Kidney (tissue), 22 donors: ENCODE measurements at places on chromosomes 4 and X. TPM values are rescaled to one million over a fixed set of nuclear protein-coding genes. Genes with fewer than 3 reads are reported as not detected.
A peak's percentile ranks its signal among the peaks of the same experiment; 100 is the strongest.

DNA sequence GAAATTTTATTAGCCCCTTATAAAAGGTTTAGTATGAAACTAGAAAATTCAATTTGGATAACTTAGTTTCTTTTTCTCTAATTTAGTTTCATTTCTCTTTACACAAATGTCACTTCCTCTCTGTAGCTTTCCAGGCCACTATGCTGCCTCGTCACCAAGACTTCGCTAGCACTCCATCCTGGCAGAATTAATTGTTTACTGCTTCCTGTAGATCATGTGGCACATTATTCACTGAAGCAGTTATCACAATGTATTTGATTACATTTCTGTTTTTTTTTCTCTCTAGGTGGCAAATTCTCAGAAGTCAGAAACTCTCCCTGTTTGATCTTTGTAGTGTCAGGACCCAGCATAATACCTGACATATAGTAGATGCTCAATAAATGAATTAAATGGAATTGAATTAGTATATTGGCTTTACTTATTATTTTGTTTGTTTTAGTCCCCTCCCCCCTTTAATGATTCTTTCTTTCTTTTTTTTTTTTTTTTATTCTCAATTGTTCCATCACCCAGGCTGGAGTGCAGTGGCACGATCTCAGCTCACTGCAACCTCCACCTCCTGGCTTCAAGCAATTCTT, 9.3 kb upstream of the SAT1 start:
- no peak overlapping the region for H3K27ac ChIP-seq
- H3K27me3 ChIP-seq, result no peaks in the 10 kb centered on the region
- peaks cover 4% of the 10 kb centered on the region for H3K4me1 ChIP-seq
- H3K4me3 ChIP-seq, result no peak overlapping the region
- DNase-seq, result no peak

Gene ESX1
- total RNA-seq, result not detected

DNA sequence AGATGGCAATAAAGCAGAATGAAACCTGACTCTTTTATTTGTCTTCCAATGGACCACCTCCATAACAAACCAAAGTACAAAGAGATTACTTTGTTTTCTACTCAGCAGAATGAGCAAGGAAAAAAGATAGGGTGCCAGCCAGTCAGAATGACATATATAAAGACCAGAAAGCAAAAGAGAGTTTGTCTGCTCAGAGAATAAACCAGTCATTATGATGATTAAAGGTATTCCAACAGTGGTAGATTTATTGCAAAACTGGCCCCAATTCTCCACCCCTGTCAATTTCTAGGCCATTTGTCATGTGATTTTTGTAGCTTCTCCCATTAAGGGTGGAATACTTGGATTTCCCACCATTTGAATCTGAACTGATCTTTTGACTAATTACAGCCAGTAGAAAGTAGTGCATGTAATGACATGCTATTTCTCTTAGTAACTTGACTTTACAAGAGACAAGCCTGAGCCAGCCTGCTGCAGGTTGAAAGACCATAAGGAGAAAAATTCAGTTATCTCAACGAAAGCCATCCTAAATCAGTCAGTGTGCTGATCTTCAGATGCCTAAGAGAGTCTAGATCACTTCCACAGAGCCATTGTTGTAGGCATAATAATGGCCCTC, 203.1 kb downstream of the EPHA5 start:
- no peaks in the 10 kb centered on the region for H3K4me1 ChIP-seq
- no peak overlapping the region for H3K27ac ChIP-seq
- DNase-seq, result no peak
- no peaks in the 10 kb centered on the region for H3K27me3 ChIP-seq
- H3K36me3 ChIP-seq, result no peaks in the 10 kb centered on the region
- H3K4me3 ChIP-seq, result no peak overlapping the region

DNA sequence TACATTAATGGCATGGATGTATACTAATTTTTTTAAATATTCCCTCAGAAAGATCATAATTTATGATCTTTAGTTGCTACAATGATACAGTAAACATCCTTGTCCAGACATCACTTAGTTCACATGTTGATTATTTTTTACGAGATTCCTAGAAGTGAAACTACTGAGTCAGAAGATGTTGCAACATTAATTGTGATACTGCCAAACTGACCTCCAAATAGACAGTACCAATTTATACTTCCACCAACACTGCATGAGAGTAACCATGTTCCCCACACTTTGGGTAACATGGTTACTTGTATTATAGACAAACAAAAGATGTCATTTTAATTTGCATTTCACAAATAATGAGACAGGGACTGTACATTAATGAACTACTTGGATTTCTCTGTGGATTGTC, 19.6 kb downstream of the RCHY1 start:
- DNase-seq, result no peak
- H3K36me3 ChIP-seq, result peaks cover 7% of the 10 kb centered on the region
- H3K4me3 ChIP-seq, result no peak overlapping the region
- H3K27me3 ChIP-seq, result no peaks in the 10 kb centered on the region
- no peak overlapping the region for H3K27ac ChIP-seq

DNA sequence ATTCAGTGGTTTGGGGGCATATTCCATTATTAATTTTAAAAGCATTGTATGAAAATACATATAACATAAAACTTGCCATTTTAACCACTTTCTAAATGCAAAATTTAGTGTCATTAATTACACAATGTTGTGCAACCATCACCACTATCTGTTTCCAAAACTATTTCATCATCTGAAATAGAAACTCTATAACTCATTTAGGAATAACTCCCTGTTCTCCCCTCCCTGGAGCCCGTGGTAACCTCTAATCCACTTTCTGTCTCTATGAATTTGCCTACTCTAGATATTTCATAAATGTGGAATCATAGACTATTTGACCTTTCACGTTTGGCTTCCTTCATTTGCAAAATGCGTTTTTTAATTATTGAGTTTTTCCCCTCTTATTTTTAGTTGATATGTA, 101.4 kb upstream of the GPC4 start:
- no peaks in the 10 kb centered on the region for H3K36me3 ChIP-seq
- H3K27me3 ChIP-seq, result no peaks in the 10 kb centered on the region
- no peak for DNase-seq
- H3K27ac ChIP-seq, result no peak overlapping the region

GRCh38 chr4:26226629-26227376, 94.0 kb upstream of the RBPJ start:
- no peaks in the 10 kb centered on the region for H3K4me1 ChIP-seq
- H3K27ac ChIP-seq, result no peak overlapping the region

- DNase-seq, result no peak
- H3K36me3 ChIP-seq, result no peaks in the 10 kb centered on the region
- H3K27ac ChIP-seq, result no peak overlapping the region
- H3K4me1 ChIP-seq, result peaks cover 5% of the 10 kb centered on the region
Observed at GRCh38 chr4:41394481-41394894, 137.8 kb downstream of the UCHL1 start.

DNA sequence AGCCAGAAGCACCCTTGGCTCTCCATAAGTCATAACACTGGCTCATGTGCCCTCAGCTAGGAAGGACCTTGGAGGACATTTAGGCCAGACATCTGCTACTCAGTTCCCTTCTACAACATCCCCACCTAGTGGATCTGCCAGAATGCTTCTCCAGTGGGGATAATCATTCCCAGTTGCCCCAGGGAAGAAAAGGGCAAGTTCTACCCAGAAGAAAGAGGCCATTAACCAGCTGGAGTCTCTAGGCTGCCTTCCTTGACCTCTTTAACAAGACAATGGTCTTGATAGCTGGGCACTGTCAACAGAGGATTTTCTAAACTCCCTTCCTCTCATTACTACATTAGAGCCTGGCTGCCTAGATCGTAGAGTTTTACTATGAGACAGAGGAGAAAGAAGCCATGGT, 42.0 kb downstream of the LGI2 start:
- H3K27ac ChIP-seq, result no peak overlapping the region
- H3K4me1 ChIP-seq, result no peaks in the 10 kb centered on the region
- no peaks in the 10 kb centered on the region for H3K27me3 ChIP-seq
- no peak for DNase-seq

GRCh38 chr4:145888393-145888792, 50.2 kb downstream of the ZNF827 start:
- H3K4me1 ChIP-seq, result peaks cover 28% of the 10 kb centered on the region
- H3K27me3 ChIP-seq, result no peaks in the 10 kb centered on the region

Gene GASK1B
- 38.6 TPM for total RNA-seq

Gene NKX6-1
- total RNA-seq, result 0.35 TPM

DNA sequence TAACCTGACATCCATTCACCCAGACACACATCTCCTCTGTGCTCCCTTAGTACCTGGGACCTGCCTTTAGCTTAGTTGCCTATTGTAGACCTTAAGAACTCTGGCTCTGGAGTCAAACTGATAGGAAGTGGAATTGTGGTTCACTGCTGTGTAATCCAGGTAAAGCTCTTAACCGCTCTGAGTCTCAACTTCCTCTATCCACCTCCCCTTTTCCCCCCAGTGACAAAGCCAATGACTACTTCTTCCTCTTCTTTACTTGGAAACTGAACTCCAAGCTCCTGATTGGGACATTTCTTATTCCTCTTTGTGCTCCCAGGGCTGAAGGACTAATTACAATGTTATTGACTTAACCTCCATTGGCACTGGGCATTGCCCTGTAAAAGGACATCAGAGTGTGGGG, 94.1 kb downstream of the DRD5 start:
- H3K27ac ChIP-seq, result no peak overlapping the region
- no peak overlapping the region for H3K4me3 ChIP-seq
- no peak for DNase-seq
- H3K36me3 ChIP-seq, result no peaks in the 10 kb centered on the region
- H3K4me1 ChIP-seq, result no peaks in the 10 kb centered on the region
- H3K27me3 ChIP-seq, result no peaks in the 10 kb centered on the region

- H3K4me1 ChIP-seq, result no peaks in the 10 kb centered on the region
- H3K4me3 ChIP-seq, result no peak overlapping the region
- H3K27ac ChIP-seq, result no peak overlapping the region
- no peak for DNase-seq
Observed at GRCh38 chr4:148749403-148749802, 307.2 kb upstream of the NR3C2 start.

GRCh38 chr4:157741642-157742041, 431.2 kb downstream of the GASK1B start:
- H3K27me3 ChIP-seq, result no peaks in the 10 kb centered on the region
- H3K27ac ChIP-seq, result no peak overlapping the region
- no peak for DNase-seq
- no peaks in the 10 kb centered on the region for H3K4me1 ChIP-seq

- no peak overlapping the region for H3K27ac ChIP-seq
- DNase-seq, result no peak
- peaks cover 4% of the 10 kb centered on the region for H3K27me3 ChIP-seq
Observed at GRCh38 chrX:9146657-9147056, 112.7 kb upstream of the FAM9B start.

DNA sequence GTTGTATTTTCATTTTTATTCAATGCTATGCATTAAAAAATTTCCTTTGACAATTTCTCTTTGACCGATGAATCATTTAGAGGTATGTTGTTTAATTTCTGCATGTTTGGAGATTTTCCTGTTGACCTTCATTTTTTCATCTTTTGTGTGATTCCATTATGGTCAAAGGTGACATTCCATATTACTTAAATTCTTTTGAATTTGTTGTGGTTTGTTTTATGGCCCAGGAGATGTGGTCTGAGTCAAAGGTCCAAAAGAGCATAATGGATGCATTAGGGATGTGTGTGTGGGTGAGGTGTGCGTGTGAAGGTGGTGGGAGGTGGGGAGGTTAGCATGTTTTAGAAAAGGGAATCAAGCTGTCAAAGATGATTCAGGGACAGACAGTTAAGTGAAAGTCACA, 76.0 kb upstream of the GIMD1 start:
- DNase-seq, result no peak
- H3K27ac ChIP-seq, result no peak overlapping the region
- no peaks in the 10 kb centered on the region for H3K27me3 ChIP-seq
- no peaks in the 10 kb centered on the region for H3K36me3 ChIP-seq
- no peaks in the 10 kb centered on the region for H3K4me1 ChIP-seq

GRCh38 chr4:169039251-169039954, 29.3 kb upstream of the CBR4 start:
- H3K4me3 ChIP-seq, result no peak overlapping the region
- DNase-seq, result no peak
- H3K36me3 ChIP-seq, result no peaks in the 10 kb centered on the region
- H3K4me1 ChIP-seq, result no peaks in the 10 kb centered on the region

GRCh38 chrX:16524316-16524715, 125.6 kb upstream of the S100G start:
- no peaks in the 10 kb centered on the region for H3K27me3 ChIP-seq
- no peaks in the 10 kb centered on the region for H3K4me1 ChIP-seq
- no peaks in the 10 kb centered on the region for H3K36me3 ChIP-seq
- no peak for DNase-seq
- H3K4me3 ChIP-seq, result no peak overlapping the region
- H3K27ac ChIP-seq, result no peak overlapping the region

- no peaks in the 10 kb centered on the region for H3K4me1 ChIP-seq
- H3K27me3 ChIP-seq, result no peaks in the 10 kb centered on the region
- H3K4me3 ChIP-seq, result no peak overlapping the region
- no peak for DNase-seq
- H3K36me3 ChIP-seq, result no peaks in the 10 kb centered on the region
Observed at GRCh38 chrX:12128017-12128416, 10.3 kb upstream of the FRMPD4 start.

Gene RPS6KA6
- total RNA-seq, result 12.1 TPM

Gene MND1
- total RNA-seq, result 0.98 TPM

Gene KCND1
- total RNA-seq, result 2.2 TPM

GRCh38 chr4:153464068-153464467, 2.1 kb upstream of the TMEM131L start:
- peak; percentile 84 for DNase-seq
- H3K4me1 ChIP-seq, result peaks cover 8% of the 10 kb centered on the region
- H3K4me3 ChIP-seq, result no peak overlapping the region
- no peaks in the 10 kb centered on the region for H3K27me3 ChIP-seq
- H3K36me3 ChIP-seq, result no peaks in the 10 kb centered on the region

Gene CWH43
- 2.4 TPM for total RNA-seq

DNA sequence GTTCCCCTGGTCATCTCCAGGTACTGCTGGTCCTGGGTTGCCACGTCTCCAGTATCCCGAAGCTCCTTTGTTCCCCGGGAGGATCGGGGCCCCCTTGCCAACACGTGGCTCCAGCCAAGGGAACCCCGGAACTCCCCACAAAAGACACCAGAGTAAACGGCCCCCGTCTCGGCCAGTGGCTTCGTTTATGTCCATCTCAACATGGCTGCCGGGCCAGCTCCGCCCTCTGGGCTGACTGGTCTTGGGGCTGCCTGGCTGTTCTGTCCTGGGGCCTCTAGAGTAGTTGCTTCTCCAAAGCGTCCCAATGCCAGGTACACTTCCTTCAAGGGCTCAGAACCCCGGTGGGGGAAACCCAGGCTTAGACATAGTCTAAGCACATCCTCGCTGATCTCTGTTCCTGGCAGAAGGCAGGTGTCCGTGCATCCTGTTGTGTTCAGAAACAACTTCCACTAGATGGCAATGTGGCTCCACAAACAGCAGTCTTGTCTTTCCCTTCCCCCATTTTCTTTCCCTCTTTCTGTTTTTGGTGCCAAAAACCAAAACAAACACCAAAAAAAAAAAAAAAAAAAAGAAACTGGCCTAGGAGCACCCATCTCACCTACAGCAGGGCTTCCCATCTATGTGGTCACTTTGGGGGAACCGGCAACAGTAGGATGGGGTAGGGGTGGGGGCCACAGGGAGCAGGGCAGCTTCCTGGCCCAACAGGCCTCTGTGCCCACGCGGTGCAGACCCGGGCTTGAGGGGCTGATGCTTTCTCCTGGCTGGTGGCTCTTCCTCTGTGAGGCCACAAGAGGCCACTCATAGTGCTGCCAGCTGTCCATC, 35.3 kb downstream of the NBDY start:
- DNase-seq, result peak; percentile 95
- H3K36me3 ChIP-seq, result no peaks in the 10 kb centered on the region
- H3K4me1 ChIP-seq, result no peaks in the 10 kb centered on the region

- peaks cover 92% of the 10 kb centered on the region for H3K27me3 ChIP-seq
- H3K36me3 ChIP-seq, result no peaks in the 10 kb centered on the region
- no peaks in the 10 kb centered on the region for H3K4me1 ChIP-seq
Observed at GRCh38 chr4:110639207-110640090, 16.6 kb upstream of the PITX2 start.
